Smooth muscle cell of the brain vasculature (primary cell): ENCODE measurements at places on chromosomes 1 and 21.

DNA sequence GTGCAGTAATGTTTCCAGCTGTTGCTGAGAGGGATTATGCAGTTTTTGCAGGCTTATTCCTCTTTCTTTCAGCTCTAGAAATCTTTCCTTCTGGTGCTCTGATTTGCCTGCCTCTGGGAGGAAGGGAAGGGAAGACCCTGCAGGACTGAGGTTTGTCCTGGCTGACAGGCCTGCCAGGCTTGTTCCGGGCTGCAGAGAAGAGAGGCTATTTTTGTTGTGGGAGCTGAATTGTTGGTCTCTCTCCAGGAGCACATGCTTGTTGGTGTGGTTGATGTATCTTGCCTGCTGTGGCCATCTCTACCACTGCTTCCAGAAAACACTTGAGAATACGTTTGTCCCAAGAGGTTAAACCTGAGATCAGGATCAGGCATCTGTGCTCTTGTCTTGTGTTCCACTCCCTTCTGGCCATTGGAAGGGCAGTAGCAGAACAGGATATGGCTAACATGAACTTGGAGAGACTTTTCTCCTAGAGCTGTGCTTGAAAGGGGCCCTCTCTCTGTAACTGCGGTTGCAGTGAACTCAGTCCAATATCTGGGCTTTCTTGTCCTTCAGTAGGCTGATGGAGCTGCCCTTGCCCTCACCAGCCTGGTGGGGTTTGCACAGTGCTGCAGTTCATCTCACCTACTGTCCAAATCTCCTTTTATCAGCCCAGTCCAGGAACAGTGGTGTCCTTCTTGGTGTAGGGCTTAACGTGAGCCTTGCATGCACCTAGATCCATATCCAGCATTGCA is 21.5 kb upstream of the SLC25A34 start:
- DNase-seq, result peak; percentile 33

GRCh38 chr1:63772201-63772600 is 1.6 kb upstream of the ROR1 start:
- DNase-seq, result no peak

DNA sequence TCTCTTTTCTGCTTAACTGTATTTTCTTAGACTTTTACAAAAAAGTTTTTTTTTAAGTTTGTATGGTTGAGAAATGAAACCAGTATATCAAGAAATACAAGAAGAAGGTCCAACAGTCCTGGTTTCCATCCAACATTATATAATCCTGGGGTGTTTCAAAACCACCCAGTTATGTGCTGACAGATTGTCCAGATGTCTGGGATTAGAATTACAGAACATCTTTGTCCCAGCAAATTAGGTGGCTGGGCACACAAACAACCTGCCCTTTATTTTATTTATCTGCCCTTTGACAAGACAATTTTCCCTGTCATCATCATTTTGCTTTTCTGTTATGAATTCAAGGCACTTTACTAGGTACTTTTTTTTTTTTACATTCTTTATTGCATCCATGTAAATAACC is 622.1 kb downstream of the PLPP3 start:
- no peak for DNase-seq

DNA sequence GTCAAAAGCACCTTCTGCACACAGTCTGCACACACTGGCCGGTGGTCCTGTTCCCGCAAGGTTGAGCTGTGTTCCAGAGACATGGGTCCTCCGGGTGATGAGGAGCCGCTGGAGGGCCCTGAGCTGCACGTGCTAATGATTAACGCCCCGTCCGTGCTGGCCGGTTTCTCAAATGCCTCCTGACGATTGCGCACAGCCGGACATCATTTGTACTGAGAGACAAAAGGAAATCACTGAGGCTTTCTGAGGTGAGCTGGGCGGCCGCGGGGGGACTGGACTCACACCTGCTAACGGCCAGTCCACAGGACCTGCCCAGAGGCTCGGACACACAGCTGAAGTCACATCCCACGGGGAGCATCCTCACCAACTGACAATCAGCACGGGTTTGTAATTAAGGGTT is 29.2 kb downstream of the POFUT2 start:
- no peak for DNase-seq

GRCh38 chr1:174839211-174839610 is 160.5 kb upstream of the CACYBP start:
- DNase-seq, result no peak

GRCh38 chr1:235932090-235932510 is 65.4 kb upstream of the LYST start:
- no peak for DNase-seq

GRCh38 chr1:205435578-205436573 is 14.0 kb upstream of the LEMD1 start:
- no peak for DNase-seq

DNA sequence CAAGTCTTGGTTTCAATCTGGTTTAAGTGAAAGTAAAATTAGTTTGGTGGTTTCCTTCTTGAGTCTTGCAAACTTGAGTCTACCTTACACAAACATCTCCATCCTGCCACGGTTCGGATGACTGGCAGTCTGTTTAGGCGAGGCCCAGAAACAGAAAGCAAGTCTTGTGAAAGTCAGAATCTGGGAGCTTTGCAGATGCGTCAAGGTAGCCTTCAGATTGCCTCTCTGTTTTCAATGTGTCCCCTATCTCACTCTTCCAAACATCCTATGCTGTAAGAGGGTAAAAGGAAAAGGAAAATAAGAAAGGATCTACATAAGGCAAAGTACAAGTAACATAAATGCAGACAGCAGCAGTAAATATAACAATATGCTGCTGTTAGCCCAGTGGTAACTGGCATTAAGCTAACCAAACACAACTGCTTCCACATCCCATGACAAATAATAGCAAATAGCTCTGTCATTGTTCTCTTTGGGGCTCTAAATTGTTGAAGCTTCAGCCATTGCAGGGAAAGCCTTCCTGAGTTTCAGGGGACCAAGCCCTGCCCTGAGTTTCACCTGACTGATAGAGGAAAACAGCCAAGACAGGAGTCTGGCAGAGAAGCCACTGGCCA is 26.2 kb upstream of the C1orf105 start:
- DNase-seq, result no peak

- no peak for DNase-seq
These were observed 22.2 kb downstream of the SLC26A9 start for GRCh38 chr1:205920861-205921569.

DNA sequence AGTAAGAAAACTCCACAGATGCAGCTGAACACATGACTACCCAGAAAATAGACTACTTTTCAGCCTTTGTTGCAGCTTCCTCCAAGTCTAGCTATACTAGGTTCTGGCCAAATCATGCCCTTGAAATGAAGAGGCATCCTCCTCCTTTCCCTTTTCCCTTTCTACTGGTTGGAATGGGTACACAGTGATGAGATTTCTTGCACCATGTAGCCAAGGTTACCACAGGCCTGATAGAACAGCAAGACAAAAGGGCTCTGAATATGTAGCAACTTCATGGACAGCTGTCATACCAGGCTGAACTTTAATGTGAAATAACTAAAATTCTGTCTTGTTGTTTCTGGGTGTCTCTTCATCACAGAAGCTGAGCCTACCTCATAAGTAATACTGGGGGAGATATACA is 146.5 kb downstream of the PDE4B start:
- no peak for DNase-seq
